ENCODE measurements at places on chromosomes 3 and 15.
A peak's percentile ranks its signal among the peaks of the same experiment; 100 is the strongest.

DNA sequence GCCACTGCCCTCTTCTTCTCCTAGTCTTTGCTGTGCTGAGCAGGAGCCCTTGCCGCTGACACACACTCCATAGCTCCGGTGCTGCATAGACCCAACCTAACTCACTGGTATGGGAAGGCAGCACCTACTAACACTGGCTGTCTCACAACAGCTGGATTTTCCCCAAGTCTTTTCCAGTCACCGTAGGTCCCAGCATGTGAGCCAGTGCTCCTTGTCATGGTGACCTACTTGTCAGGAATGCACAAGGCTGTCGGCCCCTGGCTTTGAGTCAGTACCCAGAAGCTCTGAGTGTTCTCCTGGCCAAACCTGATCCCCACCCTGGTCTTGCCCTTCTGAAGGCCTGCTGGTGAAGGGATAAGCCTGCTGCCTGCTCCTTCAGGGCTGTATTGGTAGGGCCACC is 25.7 kb downstream of the AMOTL2 start:
- peak; percentile 67 for DNase-seq

DNA sequence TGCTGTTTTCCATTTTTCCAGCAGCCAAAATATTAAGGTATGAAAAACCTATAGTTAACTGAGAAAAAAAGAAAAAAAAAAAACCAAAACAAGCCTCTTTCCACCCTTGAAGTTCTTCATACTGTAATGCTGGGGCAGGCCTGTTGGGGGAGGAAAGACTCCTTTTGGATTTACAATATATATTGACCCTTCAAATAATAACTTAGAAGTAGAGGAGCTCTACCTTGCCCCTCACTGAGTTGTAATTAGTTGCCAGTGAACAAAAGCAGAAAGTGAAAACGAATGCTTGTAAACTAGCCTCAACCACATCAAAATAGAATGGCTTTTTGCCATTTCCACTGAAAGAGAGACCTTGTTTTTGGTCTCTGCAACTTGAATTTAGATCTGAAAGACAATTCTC is 326.6 kb downstream of the NR2F2 start:
- no peak for DNase-seq

- DNase-seq = no peak
Measured at GRCh38 chr3:146705225-146705624, 100.1 kb upstream of the PLSCR5 start.

GRCh38 chr3:101381809-101382208 is 61.4 kb upstream of the IMPG2 start:
- DNase-seq = peak; percentile 22

DNA sequence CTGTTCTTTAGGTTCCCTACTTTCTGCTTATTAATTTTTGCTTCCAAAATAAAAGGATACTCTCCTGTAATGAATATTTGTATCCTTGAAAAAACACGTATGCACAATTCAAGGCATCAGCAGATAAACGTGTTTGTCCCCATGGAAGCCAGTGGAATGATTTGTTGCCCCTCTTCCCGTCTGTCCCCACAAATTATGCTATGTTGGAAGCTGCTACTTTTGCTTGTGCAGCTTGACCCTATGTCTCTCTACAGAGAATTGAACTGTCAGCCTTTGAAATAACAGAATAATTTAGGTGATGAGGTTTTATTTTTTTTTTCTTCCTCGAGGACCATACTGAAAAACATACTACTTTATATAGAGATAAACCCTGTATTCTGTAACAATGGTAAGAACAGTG is 401.5 kb upstream of the GOLIM4 start:
- DNase-seq = no peak

GRCh38 chr3:177224414-177224813 is 27.1 kb upstream of the TBL1XR1 start:
- no peak for DNase-seq

- no peak for DNase-seq
Measured at GRCh38 chr3:26624209-26624765, 1.7 kb downstream of the LRRC3B start.

GRCh38 chr3:46676601-46677410 is 16.7 kb downstream of the ALS2CL start:
- DNase-seq = no peak

GRCh38 chr3:19467761-19468160 is 319.5 kb downstream of the KCNH8 start:
- DNase-seq = no peak

DNA sequence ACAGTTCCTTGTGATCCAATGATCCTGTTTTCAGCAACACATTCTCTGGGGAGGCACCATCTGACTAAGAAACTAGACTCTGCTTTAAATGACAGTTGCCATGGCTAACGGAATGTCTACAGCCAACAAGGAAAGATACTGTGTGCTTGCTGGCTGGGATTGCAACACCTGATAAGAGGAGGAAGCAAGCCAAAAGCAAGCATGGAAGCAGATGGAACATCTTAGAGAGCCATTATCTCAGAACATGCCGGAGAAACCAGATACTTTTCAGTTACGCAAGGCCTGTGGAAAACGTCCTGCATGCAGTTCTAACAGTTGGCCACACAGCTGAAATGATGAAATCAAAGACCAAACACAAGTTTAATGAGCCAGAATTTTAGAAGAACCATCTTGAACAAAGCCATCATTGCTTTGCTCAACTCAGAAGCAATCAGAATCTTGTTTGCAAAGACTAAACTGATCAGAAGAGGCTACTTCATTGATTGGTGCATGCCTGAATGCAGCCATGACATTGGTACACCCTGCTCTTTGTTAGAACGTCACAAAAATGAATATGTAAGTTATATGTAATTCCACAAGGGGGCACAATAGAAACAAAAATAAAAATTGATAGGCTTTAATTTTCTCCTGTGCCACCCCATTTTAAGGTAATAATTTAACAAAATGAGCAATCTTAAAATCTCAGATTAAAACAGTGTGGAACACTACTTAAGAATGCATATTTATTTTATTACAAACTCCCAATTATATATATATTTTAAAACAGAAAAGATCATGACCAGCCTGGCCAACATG is 50.8 kb downstream of the GXYLT2 start:
- DNase-seq = peak; percentile 98

- peak; percentile 29 for DNase-seq
Measured at GRCh38 chr15:89912674-89913396, at the start of gene ARPIN. TSS of gene ARPIN (minus strand) at chr15:89912952. CDS start at chr15:89912835, 117 bp downstream.

- no peak for DNase-seq
Measured at GRCh38 chr15:39161096-39161495, 419.8 kb upstream of the THBS1 start.

- DNase-seq = no peak
Measured at GRCh38 chr3:14397531-14397930, 4.9 kb upstream of the SLC6A6 start.

GRCh38 chr15:42152921-42153698 is 3.3 kb downstream of the PLA2G4F start:
- no peak for DNase-seq

DNA sequence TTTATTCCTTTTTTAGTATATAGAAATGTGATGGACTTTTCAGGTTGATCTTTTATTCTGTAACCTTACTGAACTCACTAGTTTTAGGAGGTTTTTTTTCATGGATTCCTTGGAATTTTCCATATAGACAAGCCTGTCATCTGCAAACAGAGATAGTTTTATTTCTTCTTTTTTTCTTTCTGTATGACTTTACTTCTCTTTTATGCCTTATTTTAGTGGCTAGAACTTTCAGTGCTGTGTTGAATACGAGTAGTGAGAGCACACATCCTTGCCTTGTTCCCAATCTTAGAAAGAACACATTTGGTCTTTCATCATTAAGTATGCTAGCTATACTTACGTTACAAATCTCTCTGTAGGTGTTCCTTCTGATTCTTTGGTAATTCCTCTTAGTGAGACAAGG is 336.5 kb downstream of the PTPRG start:
- no peak for DNase-seq

- DNase-seq = peak; percentile 63
Measured at GRCh38 chr15:70584838-70585706, 178.3 kb downstream of the UACA start.

Data from astrocyte (in vitro differentiated cells and primary cell).